ENCODE measurements at places on chromosomes 7 and 10.
A peak's percentile ranks its signal among the peaks of the same experiment; 100 is the strongest.

DNA sequence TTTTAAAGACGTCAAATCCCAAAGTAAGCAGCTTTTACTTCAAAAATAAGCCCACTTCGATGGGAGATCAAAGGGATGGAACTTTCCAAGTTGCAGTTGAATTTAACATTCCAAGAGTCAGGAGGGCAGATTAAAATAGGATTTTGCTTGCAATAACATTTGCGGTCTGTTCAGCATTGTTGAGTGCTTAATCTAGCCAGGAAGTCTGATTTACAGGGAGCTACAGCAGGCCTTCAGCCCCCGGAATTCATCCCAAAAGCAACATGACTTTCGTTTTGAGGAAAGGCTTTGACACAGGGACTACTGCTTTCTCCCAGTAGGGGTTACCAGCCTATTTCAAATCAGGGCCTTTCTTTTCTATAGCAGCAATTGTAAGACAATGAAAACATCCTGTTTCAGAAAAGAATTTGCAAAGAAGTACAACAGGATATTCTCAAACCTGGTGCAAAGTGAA is 279.6 kb upstream of the PITRM1 start:
- no peak for DNase-seq

- DNase-seq = no peak
These were observed 184.2 kb upstream of the TMEM196 start for GRCh38 chr7:19957664-19958063.

- DNase-seq = no peak
These were observed 65.1 kb downstream of the ZRANB1 start for GRCh38 chr10:125006921-125007426.

- DNase-seq = no peak
These were observed 179.8 kb upstream of the PFKP start for GRCh38 chr10:2887391-2888070.

GRCh38 chr7:27685893-27686292 is 23.2 kb upstream of the HIBADH start:
- no peak for DNase-seq

DNA sequence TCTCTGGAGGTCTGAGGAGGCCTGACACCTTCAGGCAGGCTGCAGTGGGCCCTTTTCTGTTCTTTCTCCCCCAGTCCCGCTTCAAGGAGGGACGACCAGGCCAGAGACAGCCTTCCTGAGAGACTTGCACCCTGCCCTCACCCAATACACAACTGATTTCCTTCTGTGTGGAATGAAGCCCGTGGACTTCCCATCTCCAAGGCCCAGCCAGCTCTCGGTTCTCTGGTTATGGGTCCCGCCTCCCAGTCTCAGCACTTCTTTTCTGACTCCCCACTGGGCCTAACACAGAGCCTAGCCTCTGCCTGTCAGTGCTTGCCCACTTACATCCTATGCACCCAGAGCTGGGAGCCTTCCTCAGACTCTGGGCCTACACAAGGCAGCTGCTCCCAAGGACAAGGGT is 24.1 kb upstream of the ADCYAP1R1 start:
- DNase-seq = no peak

GRCh38 chr7:121510858-121511482 is 114.9 kb upstream of the FAM3C start:
- no peak for DNase-seq

GRCh38 chr7:14745076-14745475 is 157.5 kb downstream of the DGKB start:
- DNase-seq = no peak

DNA sequence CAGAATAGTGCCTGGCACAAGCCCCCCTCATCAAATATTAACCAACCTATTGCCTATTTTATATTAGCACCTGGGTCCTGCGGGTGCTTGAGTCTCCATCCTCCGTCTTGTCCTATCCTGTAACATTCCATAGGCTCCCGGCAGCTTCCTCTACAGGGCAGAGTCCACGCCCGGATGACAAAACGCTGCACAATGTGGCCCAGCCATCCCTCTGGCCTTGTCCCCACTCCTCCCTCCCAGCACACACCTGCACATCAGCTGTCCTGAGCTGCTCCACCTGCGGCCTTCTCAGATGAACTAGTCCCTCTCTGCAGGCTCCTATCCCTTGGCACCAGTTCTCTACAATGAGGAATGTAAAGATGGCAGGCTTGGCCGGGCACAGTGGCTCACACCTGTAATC is 153.5 kb upstream of the PDE1C start:
- DNase-seq = no peak

GRCh38 chr10:131179361-131179760 is 132.2 kb downstream of the TCERG1L start:
- DNase-seq = no peak

- no peak for DNase-seq
These were observed 347.7 kb downstream of the GLRX3 start for GRCh38 chr10:130483691-130484467.

DNA sequence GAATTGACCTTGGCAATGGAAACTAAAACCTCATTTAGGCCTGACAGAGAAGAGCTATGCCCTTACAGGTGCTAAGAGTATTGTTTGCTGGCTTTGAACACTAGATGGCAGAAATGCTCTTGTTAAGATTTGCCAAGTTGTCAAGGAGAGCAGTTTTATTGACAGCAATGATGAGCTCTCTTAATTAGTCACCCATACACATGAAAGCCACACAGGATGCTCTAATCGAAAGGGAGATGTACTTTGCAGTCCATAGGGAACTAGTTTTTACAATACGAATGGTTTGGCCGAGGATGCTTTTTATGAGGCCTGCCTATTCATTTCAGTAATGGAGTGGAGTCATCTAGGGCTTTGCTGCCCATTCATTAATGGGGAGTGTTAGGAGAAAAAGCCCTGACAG is 45.4 kb upstream of the MBL2 start:
- DNase-seq = no peak

- DNase-seq = no peak
These were observed 5.0 kb downstream of the PRKAG2 start for GRCh38 chr7:151871904-151872303.

GRCh38 chr7:16778476-16778875 is 24.9 kb downstream of the TSPAN13 start:
- no peak for DNase-seq

DNA sequence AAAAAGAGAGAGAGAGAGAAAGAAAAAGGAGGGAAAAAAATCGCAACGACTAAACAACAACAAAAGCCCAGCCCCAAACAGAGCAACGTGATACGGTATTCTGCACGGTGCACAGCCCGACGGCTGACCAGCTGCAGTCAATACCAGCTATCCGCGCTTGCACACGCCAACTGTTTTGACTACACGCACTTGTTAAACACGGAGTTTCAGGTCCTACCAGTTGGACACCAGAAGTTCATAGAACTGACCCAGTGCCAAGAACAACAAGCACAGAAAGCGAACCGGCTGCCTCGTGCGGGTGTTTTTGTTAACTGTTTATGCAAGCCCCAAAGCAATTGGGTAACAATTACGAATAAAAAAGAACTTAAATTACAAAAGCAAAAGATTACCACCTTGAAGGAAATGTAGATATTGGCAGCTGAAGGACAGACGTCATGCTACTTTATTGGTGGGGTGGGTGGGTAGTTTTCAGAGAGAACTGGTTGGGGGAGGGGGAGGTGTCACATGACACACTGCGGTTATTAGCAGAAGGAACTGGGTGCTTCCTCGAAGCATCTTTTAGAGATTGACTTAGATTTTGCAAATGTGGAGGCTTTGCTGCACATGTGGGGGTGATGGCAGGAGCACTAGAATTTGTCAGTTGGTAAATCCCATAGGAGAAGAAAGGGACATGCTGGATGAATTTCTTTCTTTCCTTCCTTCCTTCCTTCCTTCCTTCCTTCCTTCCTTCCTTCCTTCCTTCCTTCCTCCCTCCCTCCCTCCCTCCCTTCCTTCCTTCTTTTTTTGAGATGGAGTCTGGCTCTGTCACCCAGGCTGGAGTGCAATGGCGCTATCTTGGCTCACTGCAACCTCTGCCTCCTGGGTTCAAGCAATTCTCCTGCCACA is 110.6 kb upstream of the EFCAB10 start:
- peak; percentile 69 for DNase-seq

DNA sequence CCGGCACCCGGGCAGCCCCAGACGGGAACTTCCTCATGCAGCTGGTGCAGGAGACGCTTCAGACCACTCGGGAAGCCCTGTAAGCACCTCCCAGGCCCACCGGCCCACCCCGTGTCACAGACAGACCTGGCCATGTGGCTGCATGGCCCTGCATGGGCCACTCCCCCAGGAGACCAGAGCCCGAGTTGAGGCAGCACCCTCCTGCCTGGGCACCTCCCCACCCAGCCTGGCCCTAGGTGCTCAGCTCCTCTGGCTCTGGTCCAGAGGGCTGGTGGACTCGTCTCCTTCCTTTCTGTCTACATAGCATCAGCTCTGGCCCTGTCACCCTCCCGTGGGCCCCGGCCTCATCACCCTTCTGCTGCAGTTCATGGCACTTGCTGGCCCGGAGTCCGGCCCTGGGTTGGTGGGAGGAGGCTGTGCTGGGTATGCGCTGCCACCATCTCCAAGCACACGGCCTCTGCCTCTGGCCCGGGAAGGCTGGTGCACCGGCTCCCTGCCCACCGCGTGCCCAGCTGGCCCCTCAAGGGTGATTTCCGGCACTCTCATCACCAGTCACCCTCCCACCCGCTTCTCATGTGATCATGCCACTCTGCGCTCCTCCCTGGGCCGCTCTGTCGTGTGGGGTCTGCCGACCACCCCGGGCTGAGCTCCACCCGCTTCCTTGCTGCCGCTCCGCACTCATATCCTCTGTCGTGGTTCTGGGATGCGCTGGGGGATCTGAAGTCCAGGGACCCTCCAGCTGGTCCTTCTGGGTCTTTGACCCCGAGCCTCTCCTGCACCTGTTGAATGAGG is 53.1 kb upstream of the DPYSL4 start:
- DNase-seq = no peak

DNA sequence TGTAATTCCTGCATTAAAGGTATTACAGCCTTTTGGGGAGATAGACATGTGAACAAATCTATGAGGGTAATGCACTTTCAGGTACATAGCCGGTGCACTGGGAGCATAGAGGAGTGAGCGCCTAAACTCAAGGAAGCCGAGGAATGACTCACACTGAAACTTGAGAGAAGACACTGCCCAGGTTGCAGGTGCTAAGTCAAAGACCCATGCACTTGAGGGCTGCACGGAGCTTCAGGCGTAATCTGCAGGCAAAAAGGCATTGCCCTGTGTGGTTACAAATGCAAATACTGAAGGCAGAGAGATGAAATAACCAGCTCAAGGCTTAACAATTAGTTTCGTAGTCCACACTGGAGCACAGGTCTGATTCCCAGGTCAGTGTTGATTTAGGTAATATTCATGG is 51.0 kb upstream of the OSBPL3 start:
- no peak for DNase-seq

GRCh38 chr10:6465437-6465836 is 114.6 kb downstream of the PRKCQ start:
- DNase-seq = no peak

DNA sequence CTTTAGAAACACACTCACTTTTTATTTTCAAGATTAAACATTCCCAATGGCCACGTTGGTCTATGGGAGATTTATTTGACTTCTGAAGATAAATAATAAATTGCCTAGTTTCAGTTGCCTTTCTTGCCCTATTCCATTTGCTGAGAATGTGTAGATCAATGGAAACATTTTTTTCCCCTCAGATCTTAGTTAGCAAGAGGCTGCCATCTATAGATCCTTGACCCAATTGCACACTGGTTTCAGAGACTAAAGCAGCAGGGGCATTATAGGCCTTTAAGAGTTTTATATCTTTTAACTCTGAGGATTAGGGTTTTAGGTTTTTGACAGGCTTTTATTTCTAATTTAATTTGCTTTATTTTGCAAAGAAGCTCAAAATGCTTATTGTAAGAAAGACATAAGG is 163.2 kb upstream of the GPR26 start:
- no peak for DNase-seq

DNA sequence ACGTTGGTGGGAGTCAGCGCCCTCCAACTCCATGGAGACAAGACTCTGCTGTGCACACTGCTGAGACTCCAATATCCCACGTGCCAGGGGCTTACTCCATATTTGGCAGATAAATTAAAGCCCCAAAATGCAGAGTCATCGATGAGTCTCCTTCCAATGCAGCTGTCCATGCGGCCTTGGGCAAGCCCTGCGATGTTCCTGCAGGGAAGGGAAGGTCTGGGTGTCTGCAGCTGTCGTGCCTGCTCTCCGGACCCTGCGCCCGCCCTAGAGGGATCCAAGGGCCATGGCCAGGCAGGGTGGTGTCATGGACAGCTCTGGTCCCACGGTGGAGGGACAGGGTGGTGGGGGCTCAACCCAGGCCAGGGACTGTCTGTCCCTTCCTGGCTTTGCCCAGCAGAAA is 185.2 kb downstream of the PTPRN2 start:
- DNase-seq = no peak

DNA sequence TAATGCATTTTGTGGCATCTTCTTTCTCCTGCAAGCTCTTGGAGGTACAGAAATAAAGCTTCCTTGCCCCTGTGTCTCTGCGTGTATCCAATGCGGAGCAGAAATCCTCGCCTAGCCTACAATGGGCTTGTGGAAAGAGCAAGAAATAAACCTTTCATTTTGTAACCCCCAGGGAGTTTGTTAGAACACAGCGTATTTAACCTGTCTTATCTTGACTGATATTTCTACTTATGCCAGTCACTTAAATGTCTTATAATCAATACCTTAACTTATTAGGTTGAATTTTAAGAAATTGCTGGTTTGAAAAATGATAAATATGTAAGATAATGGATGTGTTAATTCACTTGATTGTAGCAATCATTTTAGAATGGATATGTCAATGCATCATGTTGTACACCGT is 629.8 kb upstream of the IGFBP3 start:
- DNase-seq = no peak

- DNase-seq = no peak
These were observed 100.6 kb downstream of the LRRC4 start for GRCh38 chr7:127930341-127931328.

GRCh38 chr10:116593139-116593740 is 2.5 kb downstream of the PNLIPRP1 start:
- no peak for DNase-seq

DNA sequence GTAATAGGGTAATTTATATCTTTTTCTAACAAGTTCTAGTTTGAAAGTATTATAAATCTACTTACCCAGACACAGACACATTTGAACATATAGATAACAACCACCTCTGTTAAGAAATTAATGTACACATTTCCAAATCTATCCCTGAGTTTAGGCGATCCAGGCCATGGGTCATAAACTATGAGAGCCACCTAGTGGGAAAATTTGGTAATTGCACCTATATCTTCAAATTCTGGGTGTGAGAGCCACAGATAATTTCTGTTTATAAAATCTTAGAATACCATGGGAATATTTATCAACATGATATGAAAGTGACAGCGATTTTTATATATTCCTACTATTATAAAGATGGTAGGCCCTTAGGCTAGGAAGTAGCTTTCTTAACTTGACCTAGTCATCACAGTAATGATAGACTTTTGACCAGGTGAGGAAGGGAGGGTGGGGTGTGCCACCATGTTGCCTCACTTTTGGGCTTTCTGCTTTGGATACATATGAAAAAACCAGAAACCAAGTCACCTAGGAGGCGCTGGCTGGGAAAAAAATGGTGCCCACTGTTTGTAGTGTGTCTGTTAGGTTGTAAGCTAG is 8.0 kb upstream of the EPHA1 start:
- no peak for DNase-seq

DNA sequence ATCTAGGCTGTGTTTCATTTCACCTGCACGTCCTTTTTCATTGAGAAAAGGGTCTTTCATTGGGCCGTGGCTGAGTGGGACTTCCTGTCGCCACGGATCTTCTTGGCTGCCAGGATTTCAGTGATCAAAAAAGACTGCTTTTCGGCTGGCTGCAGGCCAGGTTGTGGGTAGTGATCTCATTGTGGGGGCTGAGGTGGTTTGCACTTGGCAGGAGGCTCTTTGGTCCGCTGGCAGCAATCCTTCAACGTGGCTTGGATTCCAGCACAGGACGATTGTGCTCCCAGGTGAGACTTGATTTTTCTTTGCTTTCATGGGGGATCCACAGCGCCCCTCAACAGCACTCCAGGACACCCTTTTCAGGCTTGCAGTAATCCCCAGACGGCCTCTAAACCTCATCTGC is 29.0 kb upstream of the ZNF273 start:
- no peak for DNase-seq
